ENCODE measurements at places on chromosomes 3 and 15. TPM values are rescaled to one million over a fixed set of nuclear protein-coding genes. Genes with fewer than 3 reads are reported as not detected.
A peak's percentile ranks its signal among the peaks of the same experiment; 100 is the strongest.

Gene SENP8
- 13.5 TPM for total RNA-seq

- peak; percentile 37 for DNase-seq
- H3K4me3 ChIP-seq: no peak overlapping the region
- H3K36me3 ChIP-seq: no peaks in the 10 kb centered on the region
- H3K27me3 ChIP-seq: no peaks in the 10 kb centered on the region
Measured at GRCh38 chr3:52088445-52089367, 32.3 kb upstream of the DUSP7 start.

DNA sequence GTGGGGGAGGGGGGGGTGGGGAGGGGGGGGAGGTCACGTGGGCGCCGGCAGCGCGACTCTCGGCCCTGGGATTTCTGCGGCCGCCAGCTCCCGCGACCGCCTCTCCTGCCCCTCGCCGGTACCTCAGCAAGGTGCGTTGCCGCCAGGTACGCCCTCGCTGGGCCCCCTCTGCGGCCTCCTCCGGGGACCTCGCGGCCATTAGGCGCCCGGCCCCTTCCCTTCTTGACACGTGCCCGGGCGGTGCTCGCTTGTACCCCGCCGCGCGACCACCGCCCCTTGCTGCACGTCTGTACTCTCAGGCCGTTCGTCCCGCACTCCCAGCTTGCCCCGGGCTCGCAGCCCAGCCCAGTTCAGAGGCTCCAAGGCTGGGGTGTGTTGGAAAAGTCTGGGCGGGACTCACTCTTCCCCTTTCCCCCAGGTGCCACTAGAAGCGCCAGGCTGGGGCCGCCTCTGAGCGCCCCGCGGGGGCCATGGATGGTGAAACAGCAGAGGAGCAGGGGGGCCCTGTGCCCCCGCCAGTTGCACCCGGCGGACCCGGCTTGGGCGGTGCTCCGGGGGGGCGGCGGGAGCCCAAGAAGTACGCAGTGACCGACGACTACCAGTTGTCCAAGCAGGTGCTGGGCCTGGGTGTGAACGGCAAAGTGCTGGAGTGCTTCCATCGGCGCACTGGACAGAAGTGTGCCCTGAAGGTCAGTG, at the start of gene MAPKAPK3:
Gene MAPKAPK3 (plus strand): TSS at position 56 of the 696 bp plus-strand sequence. CDS start 415 bp downstream, at position 471.
- H3K27ac ChIP-seq: no peak within 1 kb of the TSS
- DNase-seq: peak; percentile 75
- peak within 1 kb of the TSS; percentile 66 for H3K4me3 ChIP-seq
- H3K36me3 ChIP-seq: no peaks in the 10 kb centered on the region
- peaks cover 28% of the 10 kb centered on the region for H3K27me3 ChIP-seq

DNA sequence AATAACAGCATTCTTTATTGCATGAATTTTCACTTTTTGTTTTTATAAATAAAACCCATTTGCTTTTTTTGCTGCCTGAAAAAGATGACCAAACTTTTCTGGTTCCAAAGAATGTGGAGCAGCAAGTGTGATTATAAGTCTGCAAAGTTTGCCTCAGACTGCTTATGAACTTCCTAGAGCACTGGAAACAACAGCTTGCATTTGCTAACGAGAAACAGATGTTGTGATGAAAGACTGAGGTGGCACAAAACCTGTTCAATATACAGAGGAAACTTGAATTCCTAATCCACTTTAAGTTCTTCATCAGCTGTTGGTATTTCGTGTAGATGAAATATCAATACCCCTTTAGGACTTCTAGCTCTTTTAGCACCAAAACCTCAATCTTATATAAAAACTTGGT, 9.3 kb downstream of the ZPLD1 start:
- DNase-seq: no peak
- H3K27me3 ChIP-seq: no peaks in the 10 kb centered on the region
- H3K36me3 ChIP-seq: no peaks in the 10 kb centered on the region
- no peak overlapping the region for H3K4me3 ChIP-seq
- H3K27ac ChIP-seq: no peak overlapping the region
- H3K4me1 ChIP-seq: peaks cover 45% of the 10 kb centered on the region

- no peak overlapping the region for H3K27ac ChIP-seq
- DNase-seq: no peak
- no peaks in the 10 kb centered on the region for H3K36me3 ChIP-seq
- H3K27me3 ChIP-seq: no peaks in the 10 kb centered on the region
- no peak overlapping the region for H3K4me3 ChIP-seq
- H3K4me1 ChIP-seq: peaks cover 7% of the 10 kb centered on the region
Measured at GRCh38 chr3:147046916-147047315, 359.4 kb downstream of the ZIC4 start.

DNA sequence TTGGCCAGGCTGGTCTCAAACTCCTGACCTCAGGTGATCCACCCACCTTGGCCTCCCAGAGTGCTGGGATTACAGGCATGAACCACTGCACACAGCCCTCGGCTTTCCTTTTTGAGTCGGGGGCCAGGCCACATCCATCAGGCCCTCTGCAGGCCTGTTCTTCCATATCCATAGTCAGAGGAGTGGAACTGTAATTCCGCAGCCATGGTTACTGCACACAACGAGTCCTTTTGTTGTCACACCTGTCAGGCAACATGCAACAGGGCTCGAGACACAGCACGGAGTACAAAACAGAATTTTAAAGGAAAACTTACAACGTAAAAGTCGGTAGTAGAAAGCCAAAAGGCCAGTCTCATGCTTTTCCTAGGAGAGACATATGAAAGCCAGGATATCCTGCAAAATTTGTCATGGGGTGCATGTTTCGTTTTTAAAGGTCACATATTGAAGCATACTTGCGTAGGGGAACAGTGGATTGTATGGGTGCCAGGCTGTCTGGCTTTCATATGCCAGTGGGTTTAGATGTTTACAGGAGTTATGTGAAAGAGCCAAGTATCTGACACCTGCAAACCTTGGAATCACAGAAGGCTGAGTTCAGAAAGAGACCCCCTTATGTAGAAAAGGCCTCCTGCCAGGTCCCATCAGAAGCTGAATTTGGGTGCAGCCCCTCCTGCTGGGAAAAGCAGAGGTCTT, 63.2 kb upstream of the LPP start:
- no peaks in the 10 kb centered on the region for H3K27me3 ChIP-seq
- H3K36me3 ChIP-seq: no peaks in the 10 kb centered on the region
- H3K4me1 ChIP-seq: no peaks in the 10 kb centered on the region
- H3K27ac ChIP-seq: no peak overlapping the region

GRCh38 chr3:22098021-22098420, 347.0 kb upstream of the ZNF385D start:
- H3K4me1 ChIP-seq: no peaks in the 10 kb centered on the region
- H3K36me3 ChIP-seq: no peaks in the 10 kb centered on the region
- no peaks in the 10 kb centered on the region for H3K27me3 ChIP-seq
- H3K27ac ChIP-seq: no peak overlapping the region
- no peak overlapping the region for H3K4me3 ChIP-seq

- H3K4me3 ChIP-seq: peak overlapping the region; percentile 84
- H3K27me3 ChIP-seq: peaks cover 20% of the 10 kb centered on the region
- H3K36me3 ChIP-seq: no peaks in the 10 kb centered on the region
- H3K4me1 ChIP-seq: peaks cover 7% of the 10 kb centered on the region
- H3K27ac ChIP-seq: no peak overlapping the region
Measured at GRCh38 chr15:40893019-40893670, 1.1 kb upstream of the VPS18 start.

GRCh38 chr15:57496946-57497869, 94.5 kb upstream of the MYZAP start:
- no peaks in the 10 kb centered on the region for H3K27me3 ChIP-seq
- H3K4me3 ChIP-seq: no peak overlapping the region
- DNase-seq: no peak
- H3K36me3 ChIP-seq: no peaks in the 10 kb centered on the region
- H3K27ac ChIP-seq: no peak overlapping the region
- H3K4me1 ChIP-seq: peaks cover 11% of the 10 kb centered on the region

Gene ZKSCAN7
- 14.1 TPM for total RNA-seq

Gene SCN11A
- total RNA-seq: 0.81 TPM

Gene CSPG5
- total RNA-seq: 1.7 TPM

DNA sequence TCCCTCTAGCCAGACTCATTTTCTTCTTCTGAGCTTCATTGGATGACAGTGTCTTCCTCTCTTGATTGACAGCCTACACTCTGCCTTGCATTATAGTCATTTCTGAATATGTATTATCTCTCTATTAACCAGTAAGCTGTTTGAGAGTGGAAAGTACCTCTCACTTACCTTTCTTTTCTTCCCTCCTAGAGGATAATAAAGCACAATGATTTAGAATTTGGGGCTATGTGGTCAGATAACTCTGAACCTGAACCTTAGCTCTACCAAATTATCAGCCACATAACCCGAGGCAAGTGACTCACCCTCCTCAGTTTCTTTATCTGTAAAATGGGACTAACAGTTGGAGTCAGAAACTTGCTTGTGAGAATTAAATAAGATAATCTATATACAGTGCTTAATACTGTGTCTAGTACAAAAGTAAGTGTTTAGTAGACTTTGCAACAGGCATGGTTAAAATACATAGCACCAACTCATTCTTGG, 331.8 kb upstream of the TBL1XR1 start:
- no peak overlapping the region for H3K27ac ChIP-seq
- H3K4me3 ChIP-seq: no peak overlapping the region
- no peaks in the 10 kb centered on the region for H3K27me3 ChIP-seq
- no peaks in the 10 kb centered on the region for H3K36me3 ChIP-seq
- no peak for DNase-seq

- DNase-seq: no peak
- H3K4me1 ChIP-seq: no peaks in the 10 kb centered on the region
Measured at GRCh38 chr3:65371053-65371452, 667.7 kb downstream of the MAGI1 start.

DNA sequence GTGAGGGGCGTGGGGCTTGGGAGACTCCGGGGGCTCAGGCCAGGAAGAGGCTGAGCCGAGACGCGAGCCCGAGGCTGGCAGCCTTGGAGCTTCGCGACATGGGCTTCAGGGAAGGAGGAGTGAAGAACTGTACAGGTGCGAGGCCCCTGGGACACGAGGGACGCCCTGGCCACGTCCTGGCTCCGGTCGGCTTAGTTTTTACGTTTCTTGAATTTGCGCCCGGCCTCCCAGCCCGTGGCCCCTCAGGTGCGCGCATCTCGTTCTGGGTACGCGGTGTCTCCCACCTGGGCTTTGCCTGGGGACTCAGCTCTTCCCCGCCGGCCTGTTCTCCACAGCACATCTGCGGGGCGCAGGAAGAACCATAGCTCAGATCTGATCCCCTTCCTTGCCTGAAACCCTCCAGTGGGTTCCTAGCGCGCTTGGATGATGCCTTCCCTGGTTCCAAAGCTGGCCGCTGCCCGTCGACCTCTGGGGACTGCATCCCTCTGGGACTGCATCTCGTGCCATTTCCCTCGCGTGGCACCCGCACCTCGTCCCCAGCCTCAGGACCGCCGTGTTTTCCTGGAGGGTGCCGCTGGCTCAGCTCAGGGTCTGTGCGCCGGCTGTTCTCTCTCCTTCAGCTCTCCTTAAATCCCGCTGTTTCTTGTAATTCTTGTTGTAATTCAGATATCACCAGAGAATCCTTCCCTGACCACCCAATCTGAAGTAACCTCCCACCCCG, 614 bp downstream of the CHCHD6 start:
- H3K27ac ChIP-seq: no peak overlapping the region
- peaks cover 39% of the 10 kb centered on the region for H3K27me3 ChIP-seq
- peak; percentile 40 for DNase-seq
- peak overlapping the region; percentile 90 for H3K4me3 ChIP-seq
- no peaks in the 10 kb centered on the region for H3K4me1 ChIP-seq
- no peaks in the 10 kb centered on the region for H3K36me3 ChIP-seq

Gene DPPA2
- 1.2 TPM for total RNA-seq
